Ecto neural progenitor cell (in vitro differentiated cells): ENCODE measurements at places on chromosomes 11 and 22.
A peak's percentile ranks its signal among the peaks of the same experiment; 100 is the strongest.

- no peak for DNase-seq
Observed at GRCh38 chr22:45428391-45429385, 15.2 kb downstream of the RIBC2 start.

DNA sequence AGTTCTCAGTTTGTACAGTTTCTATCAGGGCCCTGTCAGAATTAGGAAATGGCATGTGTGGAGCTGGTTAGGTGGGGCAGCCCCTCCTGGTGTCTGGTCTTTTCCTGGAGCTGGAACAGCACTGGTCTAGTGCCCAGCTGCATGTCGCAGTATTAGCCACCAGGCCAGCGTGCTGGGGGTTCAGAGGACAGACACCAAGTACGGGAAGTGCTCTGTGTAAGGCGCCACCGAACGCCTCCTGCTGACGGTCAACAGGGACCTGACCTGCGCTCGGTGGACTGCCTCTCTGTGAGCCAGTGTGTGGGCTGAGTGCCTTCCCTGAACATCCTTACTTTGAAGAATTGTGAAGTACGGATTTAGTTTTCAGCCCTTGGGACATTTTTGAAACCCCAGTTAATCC lies 33.9 kb downstream of the AP2A2 start:
- no peak for DNase-seq

GRCh38 chr22:39610766-39611165 lies 40.2 kb downstream of the CACNA1I start:
- DNase-seq, result no peak

- DNase-seq, result no peak
Observed at GRCh38 chr11:45889966-45890365, 4.5 kb downstream of the MAPK8IP1 start.

GRCh38 chr11:99275521-99275920 lies 254.8 kb downstream of the CNTN5 start:
- DNase-seq, result no peak

- DNase-seq, result no peak
Observed at GRCh38 chr11:71173709-71174108, 78.7 kb downstream of the SHANK2 start.

GRCh38 chr11:102142333-102142732 lies 32.1 kb downstream of the YAP1 start:
- DNase-seq, result no peak

- no peak for DNase-seq
Observed at GRCh38 chr22:27113211-27113635, 455.8 kb downstream of the MIAT start.

GRCh38 chr11:134046681-134047449 lies 22.0 kb upstream of the JAM3 start:
- no peak for DNase-seq

GRCh38 chr11:122656073-122656630 lies 630 bp downstream of the UBASH3B start:
- no peak for DNase-seq

DNA sequence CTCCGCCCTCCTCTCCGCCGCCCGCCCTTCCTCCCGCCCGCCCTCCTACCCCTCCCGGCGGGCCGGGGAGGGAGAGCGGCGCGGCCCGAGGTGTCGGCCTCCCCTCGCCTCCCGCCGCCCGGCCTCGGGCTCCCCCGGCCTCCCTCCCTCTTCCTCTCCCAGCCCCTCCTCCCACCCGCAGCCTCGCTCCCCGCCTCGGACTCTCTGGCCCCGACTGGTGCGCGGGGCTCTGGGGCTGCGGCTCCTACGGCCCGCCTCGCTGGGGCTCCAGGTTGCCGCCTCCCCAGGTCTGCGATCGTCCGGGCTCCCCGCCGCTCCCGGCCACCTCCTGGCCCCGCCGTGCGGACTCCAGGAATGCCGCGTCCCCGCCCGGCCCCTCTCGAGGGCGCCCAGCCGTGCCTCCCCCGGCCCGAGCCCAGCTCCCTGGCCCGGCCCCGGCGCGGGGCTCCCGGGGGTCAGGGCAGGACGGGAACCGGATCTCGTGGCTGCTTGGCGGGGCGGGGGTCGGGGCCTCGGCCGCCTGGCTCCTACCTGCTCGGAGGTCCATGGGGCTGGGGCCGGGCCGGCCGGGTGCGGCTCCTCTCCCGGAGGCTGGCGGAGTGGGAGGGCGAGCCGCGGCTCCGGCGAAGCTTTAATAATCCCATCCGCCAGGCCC lies at the start of gene CLCF1:
Gene CLCF1, minus strand, starts transcription at position 606 of the 655 bp plus-strand sequence. Its CDS starts 59 bp downstream, at position 547.
- peak; percentile 82 for DNase-seq

DNA sequence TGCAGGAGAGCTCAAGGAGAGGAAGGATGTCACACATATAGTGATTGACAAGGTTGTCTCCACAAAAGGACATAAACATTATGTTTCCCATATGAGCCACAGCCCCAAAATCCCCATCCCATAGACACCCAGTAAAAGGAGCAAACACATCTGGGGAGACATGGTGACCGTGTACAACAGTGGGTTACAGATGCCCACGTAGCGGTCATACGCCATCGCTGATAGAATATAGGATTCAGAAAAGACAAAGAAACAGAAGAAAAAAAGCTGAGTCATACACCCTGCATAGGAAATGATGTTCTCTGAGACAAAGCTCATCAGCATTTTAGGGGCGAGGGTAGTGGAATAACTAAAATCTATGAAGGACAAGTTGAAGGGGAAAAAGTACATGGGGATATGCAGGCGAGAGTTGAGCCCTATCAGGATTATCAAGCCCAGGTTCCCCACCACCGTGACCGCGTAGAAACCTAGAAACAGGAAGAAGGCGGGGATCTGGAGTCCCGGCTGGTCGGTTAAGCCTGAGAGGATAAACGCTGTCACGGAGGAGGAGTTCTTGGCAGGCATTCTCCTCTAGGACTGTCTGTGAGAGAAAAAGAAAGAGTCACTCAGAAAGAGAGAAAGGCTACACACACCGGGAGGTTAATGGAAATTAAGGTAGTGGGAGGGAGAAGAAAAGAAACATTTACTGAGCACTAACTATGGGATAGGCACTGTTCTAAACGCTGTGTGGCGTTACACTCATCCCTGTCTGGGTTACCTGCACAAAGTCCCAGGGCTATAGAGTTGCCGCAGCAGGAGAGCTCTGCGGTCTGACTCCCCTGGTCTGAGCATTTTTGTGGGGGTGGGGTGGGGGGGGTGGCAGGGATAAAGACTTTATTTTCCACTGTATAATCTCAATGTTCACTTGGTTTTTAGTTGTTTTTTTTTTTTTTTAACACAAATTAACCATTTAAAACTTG lies 36.1 kb upstream of the OR8B8 start:
- DNase-seq, result peak; percentile 53

DNA sequence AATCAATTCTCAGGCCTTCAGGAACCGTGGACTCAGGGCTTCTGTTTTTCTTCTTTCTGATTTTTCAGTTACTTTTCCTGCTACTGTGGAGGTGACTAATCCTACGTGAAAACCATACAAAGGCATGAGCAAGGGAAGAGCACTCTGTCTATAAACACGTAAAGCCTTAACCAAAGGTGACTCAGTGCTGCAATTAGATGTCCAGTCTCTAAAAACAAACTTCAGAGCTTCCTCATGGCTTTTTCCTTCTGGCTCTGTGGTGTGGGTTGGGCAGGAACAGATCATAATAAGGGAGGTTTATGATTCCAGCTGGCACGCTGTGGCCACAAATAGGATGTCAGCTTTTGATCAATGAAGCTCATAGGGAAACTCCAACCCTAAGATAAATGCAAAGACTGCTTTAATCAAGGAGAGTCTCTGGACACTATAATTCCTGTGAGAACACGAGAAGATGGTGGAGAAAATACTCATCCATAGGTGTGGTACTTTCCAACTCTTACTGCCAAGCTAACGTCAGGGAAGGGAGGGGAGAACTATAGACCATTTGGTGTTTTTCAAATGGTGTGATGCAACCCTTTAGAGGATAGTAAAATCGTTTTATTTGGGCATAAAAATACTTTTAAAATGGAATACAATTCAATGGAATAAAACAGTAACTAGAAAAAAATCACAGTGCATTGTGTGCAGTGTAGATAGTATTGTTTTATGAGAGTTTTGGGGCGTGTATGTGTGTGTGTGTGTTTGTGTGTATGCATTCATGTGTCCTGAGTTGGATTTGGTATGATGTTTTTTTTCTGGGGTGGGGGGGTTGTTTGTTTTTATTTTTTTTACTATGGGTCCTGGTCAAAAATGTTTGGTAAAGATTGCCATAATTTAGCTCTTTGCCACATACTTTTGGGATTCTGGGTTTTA lies at the start of gene NXPE2:
Gene NXPE2, plus strand, starts transcription at position 403 of the 912 bp plus-strand sequence. Its CDS starts 49 bp downstream, at position 452.
- no peak for DNase-seq

DNA sequence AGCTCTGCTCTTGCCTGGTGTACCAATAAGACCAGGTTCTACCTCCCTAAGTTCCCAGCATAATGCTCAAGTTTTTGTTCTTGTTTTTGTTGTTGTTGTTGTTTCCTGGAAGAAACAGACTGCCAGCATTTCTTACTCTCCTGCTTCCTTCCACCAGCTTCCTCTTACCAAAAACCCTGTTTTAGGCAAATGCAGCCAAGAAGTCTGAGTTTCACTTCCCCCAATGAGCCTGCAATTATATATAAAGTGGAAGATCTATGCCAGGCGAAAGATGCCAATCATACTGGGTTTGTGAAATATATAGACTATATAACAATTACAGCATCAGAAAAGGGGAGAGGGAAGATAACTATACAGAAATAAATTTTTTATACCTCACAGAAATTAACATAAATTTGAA lies 931.5 kb upstream of the FAT3 start:
- no peak for DNase-seq

GRCh38 chr11:121755906-121756305 lies 303.1 kb upstream of the SORL1-AS1 start:
- DNase-seq, result no peak

- no peak for DNase-seq
Observed at GRCh38 chr11:75873417-75874221, 58.6 kb downstream of the UVRAG start.

DNA sequence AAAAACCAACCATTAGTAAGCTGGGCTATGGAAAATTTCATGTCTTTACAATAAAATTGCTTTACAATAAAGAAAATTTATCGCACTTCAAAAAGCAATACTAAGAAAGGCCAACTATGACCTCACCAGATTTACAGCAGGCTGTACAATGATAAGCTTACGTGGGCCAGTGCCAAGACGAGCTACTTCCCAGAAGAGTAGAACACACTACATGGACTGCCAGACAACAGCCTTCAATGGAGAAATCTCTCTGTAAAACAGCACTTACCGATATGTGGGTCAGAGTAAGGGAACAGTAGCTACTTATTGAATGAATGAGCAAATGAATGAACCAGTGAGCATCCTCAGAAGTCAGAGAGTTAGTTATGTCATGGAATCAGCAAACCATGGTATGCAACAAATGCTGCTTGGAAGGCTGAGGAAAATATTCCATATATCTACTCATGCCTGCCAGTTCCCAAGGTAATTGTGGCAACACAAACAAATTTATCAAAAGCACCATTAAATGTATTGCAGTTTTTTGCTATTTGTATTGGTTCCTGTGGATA lies 74.4 kb downstream of the SLC36A4 start:
- DNase-seq, result no peak

DNA sequence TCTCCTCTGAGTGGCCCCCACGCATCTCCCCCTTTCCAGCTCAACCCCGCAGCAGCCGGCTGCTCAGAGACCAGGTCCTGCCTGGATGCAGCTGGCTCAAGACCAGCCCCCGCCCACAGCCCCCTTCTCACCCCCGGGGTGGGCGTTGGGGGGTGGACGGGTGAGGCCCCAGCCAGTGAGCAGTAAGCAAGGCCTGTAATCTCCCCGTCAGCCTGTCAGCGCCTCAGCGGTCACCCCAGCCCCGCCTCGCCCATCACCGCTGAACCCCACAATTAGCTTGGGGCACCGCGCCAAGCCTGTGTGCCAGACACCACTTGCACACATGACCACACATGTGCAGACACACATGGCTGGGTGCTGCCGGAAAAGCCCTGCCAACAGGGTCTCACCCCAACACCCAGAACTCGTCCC lies 5.9 kb downstream of the PLXNB2 start:
- DNase-seq, result no peak

DNA sequence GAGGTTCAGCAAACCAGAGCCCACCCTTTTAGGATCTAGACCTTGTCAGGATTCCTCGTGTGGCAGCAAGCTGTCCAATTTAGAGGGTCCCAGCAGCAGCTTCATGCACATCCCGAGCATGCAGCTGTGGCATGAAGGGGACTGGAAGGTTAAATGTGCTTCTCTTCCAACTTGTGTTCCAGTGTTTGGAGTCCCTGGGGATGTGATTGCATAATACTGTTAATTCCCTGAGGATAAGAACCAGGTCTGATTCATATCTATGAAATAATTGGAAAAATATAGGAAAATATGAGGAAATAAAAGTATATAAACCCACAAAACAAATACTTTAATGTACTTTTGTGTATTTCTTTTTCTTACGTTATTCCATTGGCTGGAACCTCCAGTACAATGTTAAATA lies 130.5 kb downstream of the MORC2 start:
- no peak for DNase-seq

DNA sequence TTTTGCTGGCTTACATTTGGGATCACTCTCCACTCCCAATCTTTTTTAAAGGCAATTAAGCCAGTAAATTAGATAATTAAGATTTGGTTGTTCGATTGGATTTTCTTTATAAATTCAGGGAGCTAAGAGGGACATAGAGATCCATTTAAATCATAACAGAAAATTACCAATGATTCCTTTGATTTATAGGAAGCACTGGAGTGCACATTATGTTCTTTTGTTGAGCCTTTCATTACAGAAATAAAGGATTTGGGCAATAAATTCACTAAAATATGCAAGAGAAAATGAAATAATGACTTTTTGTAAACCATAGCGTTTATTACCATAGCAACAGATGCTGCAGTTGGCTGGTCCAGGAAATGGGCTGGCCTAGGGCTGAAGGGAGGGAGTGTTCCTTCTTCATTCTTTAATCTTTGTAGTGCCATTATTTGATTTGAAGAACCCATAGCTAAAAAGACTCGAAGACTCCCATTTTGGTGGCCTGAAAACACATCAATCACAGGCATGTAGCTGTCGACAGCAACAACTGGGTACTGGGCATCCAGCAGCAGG lies 73.0 kb downstream of the C2CD3 start:
- DNase-seq, result no peak

DNA sequence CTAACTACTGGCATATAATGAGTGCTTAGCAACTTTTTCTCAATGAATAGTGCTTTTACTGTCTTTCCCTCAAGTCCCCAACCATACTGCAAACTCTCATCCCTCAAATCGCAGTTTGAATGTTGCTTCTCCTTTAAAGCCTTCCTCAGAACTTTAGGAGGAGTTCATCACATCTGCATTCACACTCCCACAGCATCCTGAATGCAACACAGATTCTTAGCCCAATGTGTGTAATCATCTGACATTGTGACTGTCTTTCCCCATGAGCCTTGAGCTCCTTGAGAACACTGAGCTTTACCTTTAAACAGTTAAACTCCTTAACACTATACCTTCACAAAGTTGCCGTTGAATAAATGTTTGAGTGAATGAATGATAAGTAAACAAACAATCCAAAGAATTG lies 81.7 kb upstream of the FAM181B start:
- no peak for DNase-seq
